ENCODE measurements at places on chromosomes 3 and 15.

GRCh38 chr3:128356822-128357221 is 109.9 kb downstream of the DNAJB8 start:
- no peak for DNase-seq

DNA sequence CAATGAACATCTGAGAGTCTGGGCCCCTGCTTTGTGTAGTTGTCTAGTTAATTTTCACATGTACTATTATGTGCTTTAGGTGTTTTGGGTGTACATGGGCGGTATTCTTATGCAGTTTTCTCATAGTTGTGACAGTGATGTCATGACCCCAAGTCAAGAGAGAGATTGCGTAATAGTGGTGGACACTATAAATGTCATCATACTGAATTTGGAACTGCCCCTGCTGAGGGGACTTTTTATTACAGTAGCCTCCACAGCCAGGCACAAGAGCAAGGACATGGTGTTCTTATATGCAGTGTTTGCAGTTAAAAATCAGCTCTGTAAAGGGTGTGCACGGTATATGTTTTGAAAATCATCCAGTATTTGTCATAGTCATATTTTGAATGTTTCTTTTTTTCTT is 29.5 kb downstream of the ABHD2 start:
- no peak for DNase-seq

DNA sequence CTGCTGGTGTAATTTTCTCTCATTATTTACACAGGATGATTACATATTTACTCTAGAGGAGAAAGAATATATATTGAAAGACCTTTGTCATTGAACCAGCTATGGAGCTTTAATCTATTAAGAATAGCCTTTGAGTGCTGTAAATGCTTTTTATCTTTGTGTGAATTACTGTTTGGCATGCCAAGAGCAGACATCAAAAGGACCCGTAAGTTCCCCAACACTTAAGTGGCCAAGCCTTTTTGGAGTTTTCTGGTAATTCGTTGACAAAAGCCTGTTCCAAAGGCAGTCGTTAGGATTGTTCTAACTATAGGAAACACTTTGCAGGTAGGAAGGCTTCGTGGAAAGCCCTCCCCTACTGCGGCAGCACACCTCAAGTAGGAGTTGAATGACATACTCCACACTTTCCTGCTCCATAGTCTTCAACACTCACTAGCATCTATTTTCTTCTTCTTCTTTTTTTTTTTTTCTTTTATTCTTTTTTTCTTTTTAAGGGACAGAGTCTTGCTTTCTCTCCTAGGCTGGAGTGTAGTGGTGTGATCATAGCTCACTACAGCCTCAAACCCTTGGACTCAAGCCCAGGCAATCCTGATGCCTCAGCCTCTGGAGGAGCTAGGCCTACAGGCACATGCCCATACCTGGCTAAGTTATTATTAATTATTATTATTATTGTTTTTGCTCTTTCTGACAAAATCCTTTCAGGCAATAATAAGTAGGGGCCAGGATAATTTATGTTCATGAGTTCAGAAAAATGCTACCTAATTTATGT is 98.6 kb downstream of the SUCNR1 start:
- no peak for DNase-seq

DNA sequence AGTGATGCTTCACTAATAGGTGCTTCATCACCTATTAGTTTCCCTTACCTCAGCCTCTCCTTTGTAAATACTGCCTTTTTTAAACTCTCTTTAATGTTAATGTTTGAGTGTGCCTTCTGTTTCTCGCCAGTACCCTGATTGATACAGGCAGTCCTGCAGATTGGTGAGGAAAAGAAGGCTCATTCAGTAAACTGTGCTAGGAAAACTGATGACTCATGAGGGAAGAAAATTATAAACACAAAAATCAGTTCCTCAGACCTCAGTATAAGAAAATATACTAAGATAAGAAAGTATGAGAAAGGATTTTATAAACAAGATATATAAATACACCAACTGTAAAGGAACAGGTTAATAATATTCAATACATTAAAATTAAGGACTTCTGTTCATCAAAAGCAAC is 54.8 kb upstream of the OXTR start:
- DNase-seq: no peak

GRCh38 chr3:44999782-45000181 is 23.7 kb downstream of the EXOSC7 start:
- no peak for DNase-seq

GRCh38 chr15:48426941-48427340 is 95.7 kb downstream of the DUT start:
- no peak for DNase-seq

GRCh38 chr15:56871185-56871584 is 47.3 kb upstream of the TCF12 start:
- DNase-seq: no peak

- no peak for DNase-seq
Measured at GRCh38 chr3:33438284-33438668, 1.9 kb downstream of the UBP1 start.

DNA sequence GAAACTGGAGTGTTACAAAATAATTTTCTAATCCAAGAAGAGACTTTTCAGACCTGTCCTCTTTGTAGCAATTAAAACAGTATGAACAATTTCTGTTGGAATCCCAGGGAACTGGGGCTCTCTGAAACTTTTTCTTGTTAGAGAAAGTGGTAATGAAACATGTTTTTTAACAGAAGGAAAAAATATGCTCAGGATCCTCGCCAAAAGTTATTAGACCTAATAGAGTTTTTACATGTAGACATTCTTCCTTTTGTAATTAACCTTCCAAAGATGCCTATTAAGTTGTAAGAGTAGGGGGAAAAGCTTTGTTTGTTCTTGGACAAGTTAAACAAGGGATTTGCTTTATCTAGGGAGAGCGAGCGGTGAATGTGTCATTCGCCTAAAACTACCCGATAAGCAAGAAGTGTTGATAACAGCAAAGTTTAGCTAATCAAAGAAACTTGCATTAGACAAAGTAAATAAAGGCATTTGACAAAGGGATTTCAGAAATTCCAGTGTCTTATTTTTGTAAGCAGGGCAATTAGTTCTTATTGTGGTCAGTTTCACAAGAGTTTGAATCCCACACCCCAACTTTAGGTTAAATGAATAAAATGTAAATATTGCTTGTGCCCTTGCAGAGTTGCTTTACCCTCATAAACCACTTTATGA is 2.3 kb downstream of the RARB start:
- DNase-seq: no peak

DNA sequence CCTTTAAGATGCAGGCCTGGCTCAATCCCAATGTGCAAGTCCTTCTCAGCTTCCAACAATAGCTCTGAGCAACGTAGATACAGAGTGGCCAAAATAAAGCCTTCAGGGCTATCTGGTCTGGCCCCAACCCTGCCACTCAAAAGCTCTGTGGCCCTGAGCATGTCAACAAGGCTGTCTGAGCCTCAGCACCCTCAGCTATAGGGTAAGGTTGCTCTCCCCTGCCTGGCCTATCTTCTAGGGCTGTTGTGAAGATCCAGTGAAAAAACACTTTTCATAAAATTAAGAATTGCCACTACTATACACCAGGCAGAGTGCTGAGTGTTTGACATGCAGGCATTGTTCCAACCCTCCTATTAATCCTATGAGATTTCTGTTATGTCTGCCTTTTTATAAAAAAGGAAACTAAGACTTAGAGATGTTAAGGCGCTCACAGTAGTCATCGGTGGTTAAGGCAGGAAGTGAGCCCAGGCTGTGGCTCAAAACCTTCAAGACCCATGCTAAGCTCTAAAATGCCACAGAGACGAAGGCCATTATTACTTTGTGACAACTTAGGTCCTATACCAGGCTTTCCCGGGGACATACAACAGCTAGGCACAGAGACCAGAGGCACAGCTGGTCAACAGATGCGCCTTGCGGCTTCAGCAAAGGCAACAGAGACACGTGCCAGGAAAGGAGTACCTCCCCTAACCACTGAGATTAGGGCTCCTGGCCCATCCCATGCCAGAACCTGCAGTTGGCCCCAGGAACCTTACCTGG is 5.1 kb downstream of the POLG start:
- no peak for DNase-seq

All from stimulated activated CD8-positive, alpha-beta memory T cell treated with anti-CD3 and anti-CD28 coated beads, Interleukin-15, amount 100 ng/mL, for 48 hours (primary cell).